ENCODE measurements at places on chromosomes 2 and 18.

- DNase-seq: no peak
These were observed 58.9 kb downstream of the CIB4 start for GRCh38 chr2:26581991-26582842.

- DNase-seq: no peak
These were observed 9.4 kb downstream of the MAP3K19 start for GRCh38 chr2:135037831-135038230.

DNA sequence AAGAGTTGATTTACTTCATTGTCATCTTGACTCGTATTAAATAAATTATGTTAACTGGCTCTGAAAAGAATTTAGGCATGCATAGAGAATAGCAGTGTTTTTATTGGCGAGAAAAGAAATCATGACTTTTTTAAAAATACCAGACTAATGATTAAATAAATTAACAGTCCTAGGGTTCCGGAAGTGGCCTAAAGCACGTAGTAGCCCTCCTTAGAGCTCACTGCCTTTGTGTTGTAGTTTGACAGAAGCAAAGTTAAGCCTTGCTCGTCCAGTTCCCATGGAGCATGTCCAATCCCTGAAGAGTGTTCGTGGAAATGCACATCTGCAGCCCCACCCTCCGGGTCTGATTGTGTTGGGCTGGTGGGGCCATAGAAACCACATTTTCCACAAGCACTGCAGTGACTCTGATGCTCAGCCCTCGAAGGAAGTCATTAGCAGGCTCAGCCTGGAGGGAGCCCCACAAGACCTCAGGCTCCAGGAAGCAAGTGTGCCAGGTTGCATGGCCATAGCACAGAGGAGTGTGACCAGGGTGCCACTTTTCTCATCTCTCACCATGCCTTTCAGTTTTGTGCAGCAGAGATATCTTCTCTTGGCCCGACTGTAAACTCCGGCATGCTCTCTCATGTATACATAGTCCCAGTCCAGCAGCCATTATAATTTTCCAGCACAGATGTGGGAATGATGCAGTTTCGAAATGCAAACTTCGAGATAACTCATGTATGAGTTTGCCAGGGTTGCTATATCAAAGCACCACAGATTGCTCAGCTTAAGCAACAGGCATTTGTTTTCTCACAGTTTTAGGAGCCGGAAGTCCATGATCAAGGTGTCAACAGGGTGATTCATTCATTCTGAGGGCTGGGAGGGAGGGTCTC, 188.6 kb upstream of the SH3BP4 start:
- DNase-seq: no peak

DNA sequence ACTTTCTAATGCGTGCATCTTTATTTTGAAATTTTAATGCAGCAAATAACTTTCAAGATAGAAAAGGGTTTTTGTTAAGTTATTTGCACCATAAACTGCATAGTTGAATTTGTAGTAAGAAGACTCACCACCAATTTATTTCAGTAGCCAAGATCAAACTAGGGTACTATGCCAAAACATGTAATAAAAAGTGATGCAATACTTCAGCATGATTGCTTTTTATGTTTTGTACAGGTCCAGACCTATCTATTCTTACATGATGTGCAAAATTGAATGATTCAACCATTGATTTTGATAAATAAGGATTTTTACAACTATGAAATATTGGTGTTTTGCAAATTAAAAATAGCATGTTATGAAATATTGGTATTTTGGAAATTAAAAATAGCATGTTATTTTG, 26.7 kb downstream of the AGPS start:
- no peak for DNase-seq
